Stimulated activated CD4-positive, alpha-beta T cell treated with anti-CD3 and anti-CD28 coated beads, Interleukin-12 subunit alpha, Interleukin-12 subunit beta, amount 100 ng/mL, for 4 hours (primary cell): ENCODE measurements at places on chromosomes 1 and 21.

- DNase-seq, result no peak
Observed at GRCh38 chr1:181417915-181418314, 65.4 kb upstream of the CACNA1E start.

DNA sequence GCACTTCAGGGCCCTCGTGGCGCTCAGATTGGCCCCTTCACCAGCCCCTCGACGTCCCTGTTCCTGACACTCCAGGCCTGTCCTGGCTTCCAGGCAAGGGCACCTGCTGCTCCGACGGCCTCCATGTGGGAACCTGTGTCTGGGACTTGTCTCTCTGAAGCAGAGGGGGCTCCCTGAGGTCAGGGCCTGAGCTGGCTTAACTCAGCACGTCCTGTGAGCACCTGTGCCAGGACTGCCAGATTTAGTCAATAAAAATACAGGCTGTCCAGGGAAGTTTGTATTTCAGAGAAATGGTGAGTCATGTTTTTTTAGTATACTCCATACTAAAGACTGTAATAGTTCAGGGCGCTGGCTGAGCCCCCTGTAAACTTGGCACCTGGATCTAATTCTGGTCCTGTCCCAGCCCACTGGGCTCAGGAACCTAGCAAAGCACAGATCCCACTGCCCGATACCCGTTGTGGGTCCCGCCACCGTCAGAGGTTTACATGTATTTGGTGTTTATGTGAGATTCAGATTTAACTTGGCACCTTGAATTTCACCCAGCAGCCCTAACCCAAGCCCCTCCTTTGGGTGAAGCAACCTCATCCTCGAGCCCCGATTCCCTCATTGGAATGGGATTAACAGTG is 109.9 kb upstream of the IFFO2 start:
- no peak for DNase-seq

DNA sequence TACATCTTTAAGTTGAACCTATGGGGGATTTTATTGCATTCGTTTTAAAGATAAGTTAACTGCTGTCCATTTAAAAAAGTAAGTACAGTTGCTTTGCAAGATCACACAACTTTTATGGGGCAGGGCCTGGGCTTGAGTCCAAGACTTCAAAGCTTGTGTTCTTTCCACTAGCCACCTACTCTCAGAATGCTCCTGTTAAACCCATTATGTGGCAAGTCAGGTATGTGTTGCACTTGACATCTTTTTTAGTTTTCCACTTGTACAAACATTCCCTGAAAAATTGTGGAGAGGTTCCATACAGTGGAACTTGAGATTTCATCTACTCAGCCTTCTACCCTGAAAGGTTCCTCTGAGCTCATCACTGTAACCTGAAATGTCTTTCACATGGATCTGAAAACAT is 235.5 kb upstream of the SGIP1 start:
- DNase-seq, result no peak

DNA sequence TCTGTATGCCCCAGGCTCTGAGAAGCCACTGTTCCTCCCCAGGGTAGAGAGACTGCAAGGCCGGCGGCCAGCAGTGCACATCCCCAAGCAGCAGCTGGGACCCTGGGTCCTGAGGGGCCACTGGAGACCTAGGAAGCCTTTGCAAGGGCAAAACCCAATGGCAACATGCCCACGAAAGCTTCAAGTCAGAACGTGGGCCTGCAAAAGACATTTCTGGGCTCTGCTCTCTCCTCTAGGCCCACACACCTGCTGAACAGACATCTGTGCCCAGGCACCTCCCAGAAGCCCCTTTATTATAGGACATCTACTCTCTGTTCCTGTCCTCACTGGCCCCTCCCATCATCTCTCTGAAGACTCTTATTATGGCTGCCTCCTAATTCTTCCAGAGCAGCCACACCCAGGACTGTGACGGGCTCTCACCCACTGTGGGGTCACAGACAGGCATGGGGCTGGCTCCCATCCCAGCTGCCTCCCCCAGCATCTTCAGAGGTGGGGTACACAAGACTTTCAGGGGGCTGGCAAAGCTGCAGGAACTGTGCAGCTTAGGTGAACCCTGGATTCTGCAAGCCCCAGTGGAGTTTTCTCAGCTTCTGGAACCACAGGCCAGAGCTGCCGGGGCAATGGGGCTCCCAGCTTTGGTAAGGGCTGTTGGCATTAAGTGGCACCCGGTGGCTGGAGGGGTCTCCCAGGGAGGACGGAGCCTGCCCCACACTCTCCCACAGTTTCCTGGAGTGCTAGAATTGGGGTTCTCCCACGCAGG is 12.6 kb downstream of the TRIM11 start:
- no peak for DNase-seq

GRCh38 chr1:28506907-28507246 is 1.0 kb downstream of the RCC1 start:
- DNase-seq, result no peak

GRCh38 chr1:34532113-34532512 is 222.7 kb upstream of the GJB5 start:
- DNase-seq, result no peak

DNA sequence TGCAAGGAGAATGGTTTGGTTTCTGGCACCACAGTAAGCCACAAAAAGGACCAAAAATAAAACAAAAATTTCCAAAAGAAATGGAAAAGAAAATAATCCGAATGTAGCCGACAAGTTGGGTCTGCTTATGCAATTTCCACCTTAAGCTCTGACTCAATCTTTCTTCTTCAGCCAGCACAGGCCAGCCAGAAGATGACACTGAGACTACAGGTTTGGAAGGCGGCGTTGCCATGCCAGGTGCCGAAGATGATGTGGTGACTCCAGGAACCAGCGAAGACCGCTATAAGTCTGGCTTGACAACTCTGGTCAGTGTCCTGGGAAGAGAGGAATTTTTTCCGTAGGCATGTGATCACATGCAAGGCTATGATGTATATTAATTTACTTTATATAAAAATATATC is 23.4 kb downstream of the PDPN start:
- no peak for DNase-seq

- DNase-seq, result no peak
Observed at GRCh38 chr21:15354516-15354915, 289.7 kb upstream of the NRIP1 start.

- DNase-seq, result no peak
Observed at GRCh38 chr21:31236528-31236927, 107.5 kb downstream of the TIAM1 start.

DNA sequence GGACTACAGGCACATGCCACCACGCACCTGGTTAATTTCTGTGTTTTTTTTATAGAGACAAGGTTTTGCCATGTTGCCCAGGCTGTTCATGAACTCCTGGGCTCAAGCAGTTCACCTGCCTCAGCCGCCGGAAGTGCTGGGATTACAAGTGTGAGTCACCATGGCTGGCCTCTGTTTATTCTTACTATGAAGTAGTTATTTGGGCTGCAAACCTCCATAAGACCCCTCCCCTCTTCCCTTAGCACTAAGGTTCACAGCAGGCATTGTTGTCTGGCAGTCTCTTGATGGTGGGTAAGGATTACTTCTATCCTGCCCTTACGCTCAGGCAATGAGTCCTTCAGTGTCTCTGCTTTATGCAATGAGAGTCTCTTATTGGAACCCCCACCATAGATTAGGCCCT is 51.8 kb downstream of the ANGPTL1 start:
- no peak for DNase-seq

DNA sequence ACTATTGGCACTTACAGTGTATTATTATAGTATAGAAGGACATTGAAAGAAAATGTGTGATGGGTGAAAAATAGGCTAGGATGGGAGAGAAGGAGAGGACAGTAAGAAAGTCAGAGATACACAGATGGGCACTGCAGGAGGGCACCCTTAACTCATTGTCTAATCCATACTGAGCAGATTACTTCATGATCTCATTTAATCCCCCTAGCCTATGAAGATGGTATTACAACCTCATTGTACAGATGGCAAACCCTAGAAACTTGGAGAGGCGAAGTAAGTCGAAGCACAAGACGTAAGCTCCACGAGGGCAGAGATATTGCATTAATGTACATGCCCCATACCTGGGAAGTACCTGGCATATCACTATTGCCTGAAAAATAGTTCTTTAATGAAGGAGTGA is 346.9 kb upstream of the DAB1 start:
- DNase-seq, result no peak

DNA sequence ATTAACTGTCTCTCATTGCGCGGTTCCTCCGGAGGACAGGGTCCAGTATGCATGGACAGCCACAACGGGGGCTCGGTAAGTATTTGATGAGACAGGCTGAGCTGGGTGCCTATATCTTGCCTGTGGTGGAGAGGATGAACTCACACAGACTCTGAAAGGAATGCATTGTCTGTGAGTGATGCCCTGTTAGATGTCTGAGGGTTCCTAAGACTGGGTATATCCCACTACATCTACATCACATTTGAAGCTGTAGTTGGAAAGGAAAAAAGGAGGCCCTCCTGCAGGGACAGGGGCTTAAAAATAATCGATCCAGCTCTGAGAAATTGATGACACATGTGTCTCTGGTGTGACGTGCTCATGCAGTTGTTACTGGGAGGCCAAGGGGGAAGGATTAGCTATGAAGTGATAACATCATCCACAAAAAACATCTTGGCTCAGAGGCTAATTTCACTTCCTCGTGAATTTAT is 1.9 kb downstream of the ADARB1 start:
- DNase-seq, result no peak

DNA sequence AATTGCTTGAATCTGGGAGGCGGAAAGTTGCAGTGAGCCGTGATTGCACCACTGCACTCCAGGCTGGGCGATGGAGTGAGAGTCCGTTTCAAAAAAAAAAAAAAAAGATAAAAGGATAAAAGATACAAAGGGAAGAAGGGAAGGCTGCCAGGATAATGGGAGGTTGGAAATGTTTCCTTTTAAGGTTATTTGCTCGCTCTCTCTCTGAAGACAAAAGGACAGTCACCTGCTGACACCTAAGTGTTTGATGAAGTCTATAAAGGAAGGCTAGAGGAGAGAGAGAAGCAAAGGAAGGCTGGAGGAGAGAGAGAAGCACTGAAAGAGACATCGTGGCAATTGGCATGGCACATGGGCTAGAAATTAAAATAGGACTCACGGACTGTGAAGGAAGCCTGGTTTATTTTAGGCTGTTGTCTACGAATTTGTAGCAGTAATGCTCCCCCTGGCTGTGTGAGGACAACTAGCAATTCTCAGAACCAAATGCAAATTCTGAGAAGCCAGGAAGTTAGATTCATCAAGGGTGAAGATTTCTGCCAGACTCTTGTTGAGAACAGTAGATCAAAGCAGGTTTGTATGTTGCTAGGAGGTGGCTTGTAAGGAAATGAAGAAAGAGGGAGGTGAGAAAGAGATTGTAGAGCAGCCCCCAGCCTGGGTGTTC is 154.2 kb downstream of the ZP4 start:
- DNase-seq, result no peak

DNA sequence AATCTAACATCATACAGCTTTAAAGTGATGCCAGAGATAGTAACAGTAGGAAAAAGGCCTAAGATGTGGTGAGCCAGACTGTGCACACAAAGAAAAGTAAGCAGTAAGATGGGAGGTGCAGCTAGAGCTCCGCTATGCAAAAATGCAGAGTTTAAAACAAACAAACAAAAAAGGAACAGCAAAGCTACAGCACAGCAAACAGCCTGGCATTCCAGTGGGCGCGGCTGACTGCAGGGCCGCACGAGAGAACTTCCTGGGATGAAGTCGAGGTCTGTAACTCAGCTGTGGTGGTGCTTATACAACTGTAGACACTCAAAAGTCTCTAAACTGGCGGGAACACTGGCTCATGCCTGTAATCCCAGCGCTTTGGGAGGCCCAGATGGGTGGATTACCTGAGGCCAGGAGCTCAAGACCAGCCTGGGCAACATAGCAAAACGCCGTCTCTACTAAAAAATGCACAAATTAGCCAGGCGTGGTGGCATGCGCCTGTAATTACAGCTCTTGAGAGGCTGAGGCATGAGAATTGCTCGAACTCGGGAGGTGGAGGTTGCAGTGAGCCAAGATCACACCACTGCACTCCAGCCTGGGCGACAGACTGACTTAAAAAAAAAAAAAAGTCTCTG is 30.1 kb downstream of the PRDM15 start:
- DNase-seq, result no peak

- no peak for DNase-seq
Observed at GRCh38 chr1:228842094-228842775, 107.0 kb downstream of the RHOU start.

DNA sequence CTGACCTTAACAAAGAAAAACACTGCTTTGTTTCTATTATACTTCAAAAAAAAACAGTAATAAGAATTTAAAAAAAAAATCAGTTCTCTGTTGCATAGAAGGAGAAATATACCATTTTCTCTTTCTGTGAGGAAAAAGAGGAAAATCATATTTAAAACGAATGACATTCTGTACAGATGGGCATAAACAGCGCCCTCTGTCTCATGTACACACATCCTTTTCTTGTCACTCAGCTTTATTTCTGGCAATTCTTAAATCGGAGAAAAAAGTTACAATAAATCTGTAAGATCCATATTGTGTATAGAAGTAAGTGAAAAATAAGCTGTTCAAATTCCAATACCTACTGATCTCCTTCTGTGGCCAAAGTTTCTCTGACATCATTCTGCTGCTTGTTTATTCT is 245.4 kb downstream of the SMYD3 start:
- DNase-seq, result no peak

DNA sequence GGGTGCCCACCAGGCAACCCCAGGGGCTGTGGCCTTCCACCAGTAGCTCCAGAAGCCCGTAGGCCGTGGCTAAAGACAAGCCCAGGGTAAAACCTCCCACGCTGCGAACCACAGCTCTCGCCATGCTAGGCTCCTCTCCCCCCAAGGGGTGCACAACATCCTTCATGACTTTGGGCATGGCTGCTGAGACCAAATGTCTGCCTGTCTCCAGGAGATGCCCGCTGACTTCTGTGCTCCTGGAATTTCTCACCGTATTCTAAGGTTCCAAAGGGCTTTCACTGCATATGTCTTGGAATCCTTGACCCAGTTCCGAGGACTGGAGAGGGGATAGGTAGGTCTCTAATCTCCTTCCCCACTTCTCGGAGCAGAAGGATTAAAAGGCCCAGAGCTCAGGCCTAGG is at the start of the genes DCST1 and DCST2:
Gene DCST1 (plus strand): TSS at position 301 of the 400 bp plus-strand sequence. CDS start 213 bp downstream, outside the sequence.
Gene DCST2 (minus strand): TSS at position 258 of the 400 bp plus-strand sequence. CDS start 80 bp downstream, at position 178.
- DNase-seq, result no peak

- DNase-seq, result no peak
Observed at GRCh38 chr1:33305816-33306652, 14.9 kb downstream of the A3GALT2 start.

- no peak for DNase-seq
Observed at GRCh38 chr1:54871275-54872035, 15.5 kb downstream of the DHCR24 start.

GRCh38 chr1:17200246-17200645 is 4.7 kb upstream of the PADI1 start:
- DNase-seq, result no peak

DNA sequence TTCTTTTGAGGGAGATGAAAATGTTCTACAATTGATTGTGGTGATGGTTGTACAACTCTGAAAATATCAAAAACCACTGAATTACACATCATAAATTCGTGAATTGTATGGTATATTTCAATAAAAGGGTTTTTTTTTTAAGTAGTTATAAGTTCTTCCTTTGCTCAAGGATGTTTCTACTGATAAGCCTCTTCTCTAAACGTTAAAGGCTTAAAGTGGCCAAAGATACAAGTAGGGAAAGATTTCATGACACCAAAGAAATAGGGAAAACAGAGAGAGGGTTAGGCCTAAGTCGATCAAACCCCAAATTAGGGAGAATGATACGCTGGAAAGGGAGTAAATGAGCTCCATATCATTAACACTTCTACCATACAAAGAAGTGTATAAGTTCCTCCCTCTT is 4.1 kb downstream of the KDM5B start:
- no peak for DNase-seq

- peak; percentile 1 for DNase-seq
Observed at GRCh38 chr21:26715878-26716506, 129.2 kb downstream of the ADAMTS1 start.
